GM12865 (cell line): ENCODE measurements at places on chromosomes 16 and 17.
A peak's percentile ranks its signal among the peaks of the same experiment; 100 is the strongest.

DNA sequence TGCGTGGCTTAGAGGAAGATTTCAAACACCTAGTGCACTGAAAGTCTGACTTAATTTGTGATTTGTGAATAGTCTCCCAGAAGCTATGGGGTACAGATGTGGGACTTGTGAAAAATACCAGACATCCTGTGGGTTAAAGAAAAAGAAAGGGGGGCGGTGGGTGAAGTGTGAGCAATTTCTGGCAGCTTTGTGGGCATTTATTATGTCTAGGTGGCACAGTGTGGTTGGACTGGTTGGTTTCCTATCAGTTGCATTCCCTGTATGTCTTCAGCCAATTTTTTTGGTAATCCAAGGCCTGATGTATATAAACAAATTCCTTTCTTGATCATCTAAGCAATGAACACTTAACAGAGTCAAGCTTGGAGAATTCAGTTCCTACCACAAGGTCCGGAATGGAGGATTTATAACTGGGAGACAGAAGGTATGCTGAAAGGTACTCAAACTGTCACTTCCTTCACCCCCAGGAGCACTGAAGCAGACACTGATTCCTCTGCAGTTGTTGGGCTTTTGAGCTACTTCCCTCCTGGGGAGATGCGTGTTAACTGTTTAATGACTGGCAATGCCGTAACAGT lies 211.6 kb downstream of the WWOX start:
- no peak for DNase-seq

DNA sequence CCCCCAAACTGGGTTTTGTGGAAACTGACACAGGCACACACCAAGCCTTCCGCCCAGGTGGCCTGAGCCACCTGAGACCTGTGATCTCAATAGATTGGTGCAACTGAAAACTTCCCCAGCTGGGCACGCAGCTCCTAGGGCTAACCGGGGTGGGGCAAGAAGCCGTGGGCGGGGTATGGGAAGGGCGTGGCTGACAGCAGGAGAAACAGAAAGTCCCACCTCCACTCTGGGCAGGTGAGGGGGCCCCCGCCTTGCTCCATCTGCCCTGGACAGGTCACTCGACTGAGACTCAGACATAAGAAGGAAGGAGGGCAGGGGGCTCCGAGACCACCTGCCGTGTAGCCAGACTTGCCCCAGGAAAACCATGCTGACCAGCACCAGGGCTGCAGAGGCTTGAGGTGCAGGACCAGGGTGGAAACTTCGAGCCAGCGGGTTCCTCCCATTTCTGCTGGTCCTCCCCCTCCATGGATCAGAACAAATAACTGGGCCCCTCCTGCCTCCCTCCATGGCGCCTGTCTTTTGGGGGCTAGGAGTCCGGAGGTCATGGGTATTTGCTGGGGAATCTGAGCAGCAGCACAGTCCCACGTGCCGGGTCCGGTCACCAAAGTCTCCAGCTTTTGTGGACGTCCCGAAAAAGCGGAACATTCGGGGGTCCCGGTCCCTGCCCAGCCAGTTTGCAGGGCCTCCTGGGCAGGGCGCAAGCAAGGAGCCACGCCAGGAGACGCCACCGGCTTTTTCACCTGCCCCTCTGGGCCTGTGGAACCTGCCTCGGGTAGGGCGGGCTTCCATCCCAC lies 1.3 kb downstream of the TIMP2 start:
- peak; percentile 56 for DNase-seq

GRCh38 chr16:2859686-2860265 lies 1.8 kb upstream of the PRSS22 start:
- no peak for DNase-seq

GRCh38 chr16:56211435-56211981 lies 20.2 kb downstream of the GNAO1 start:
- no peak for DNase-seq

DNA sequence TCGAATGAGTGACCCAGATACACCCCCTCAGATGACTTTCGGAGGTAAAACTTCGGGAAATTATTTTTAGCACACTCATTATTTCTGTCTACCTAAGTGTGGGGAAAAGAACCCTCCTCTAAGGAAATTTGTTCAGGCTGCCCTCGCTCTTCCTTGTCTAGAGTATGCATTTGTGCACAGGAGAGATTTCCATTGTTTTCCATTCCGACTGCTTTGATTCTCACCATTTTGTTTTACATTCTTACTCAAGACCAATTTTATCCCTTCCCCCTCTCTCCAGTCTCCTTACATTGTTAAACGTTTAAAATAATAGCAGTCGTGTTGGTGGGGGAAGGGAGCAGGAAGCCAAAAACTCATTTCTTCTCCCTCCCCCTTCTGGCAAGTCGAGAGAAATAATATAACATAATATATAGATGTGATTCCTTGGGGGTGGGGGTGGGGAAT lies 1.5 kb upstream of the CHD3 start:
- DNase-seq, result no peak

DNA sequence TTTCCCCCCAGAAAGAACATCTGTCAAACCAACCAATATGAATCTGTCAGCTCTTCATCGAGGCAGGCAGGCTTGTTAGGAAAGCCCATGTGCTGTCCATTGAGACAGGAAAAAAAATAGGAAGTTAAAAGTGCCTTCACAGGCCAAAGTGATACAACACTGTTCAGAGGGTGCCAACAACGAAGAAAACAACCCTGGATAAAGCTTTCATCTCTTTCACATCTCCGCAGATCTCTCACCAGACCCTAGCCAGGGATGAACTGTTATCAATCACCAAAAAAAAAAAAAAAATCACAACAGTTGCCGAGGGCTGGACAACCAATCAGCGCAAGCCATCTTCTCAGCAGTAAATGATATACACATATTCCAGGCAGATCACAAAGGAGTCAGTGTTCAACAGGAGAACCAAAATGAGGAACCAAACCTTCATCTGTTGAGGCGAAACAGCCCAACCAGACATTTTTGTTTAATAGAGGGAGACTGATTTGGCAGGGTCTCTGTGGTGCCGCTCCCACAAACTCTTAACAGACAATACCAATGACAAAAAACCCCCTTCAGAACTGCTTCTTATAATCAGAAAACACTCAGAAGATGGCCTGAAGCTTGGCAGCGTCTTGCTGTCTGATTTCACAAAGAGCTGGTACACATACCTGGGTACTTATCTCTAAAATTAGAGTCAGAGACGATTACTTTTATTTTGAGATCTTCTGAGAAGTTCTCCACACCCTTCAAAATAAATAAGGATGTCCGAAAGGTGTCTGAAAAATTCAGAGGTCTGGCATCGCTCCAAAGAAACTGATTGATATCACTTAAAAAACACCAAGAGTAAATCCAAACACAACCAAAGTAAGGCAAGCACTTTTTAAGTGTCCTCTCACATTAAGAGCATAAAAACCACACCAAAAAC lies 1.8 kb downstream of the MAP3K14 start:
- peak; percentile 75 for DNase-seq

DNA sequence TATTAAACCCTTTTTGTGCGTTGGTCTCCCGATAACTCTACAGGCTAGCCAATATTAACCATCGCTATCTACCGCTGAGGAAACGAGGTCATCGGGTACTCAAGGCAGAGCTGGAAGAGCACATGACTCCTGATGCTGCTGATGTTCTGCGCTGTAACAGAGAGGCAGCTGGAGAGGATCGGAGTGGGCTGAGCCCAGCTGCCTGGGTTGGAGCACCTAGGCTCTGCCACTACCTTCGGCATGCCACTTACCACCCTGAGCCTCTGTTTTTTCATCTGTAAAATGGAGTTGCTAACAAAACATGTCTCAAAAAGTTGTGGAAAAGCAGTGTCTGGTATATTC lies 432 bp upstream of the SLC46A1 start:
- no peak for DNase-seq

DNA sequence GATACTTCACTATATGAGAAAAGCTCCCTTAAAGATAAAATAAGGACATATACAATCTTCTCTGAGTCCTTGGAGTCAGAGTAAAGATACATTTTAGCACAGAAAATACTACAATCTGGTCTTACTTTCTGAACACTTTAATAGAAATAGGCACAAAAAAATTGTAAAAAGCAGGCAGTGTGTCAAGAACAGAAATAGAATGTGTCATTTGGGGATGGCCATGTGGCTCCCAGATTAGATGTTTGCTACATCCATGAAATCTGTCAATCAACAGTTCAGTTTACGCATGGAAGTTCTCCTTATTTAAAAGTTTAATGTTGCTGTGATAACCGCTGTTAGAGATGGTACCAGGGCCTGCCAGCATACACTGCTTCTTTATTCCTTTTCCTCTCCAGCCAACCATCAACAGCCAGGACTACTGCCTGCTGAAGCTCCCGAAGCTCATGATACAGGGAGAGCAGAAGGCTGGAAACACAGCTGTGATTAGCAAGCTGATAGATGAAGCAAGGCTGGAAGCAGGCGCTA lies 278.5 kb downstream of the CEP112 start:
- no peak for DNase-seq

DNA sequence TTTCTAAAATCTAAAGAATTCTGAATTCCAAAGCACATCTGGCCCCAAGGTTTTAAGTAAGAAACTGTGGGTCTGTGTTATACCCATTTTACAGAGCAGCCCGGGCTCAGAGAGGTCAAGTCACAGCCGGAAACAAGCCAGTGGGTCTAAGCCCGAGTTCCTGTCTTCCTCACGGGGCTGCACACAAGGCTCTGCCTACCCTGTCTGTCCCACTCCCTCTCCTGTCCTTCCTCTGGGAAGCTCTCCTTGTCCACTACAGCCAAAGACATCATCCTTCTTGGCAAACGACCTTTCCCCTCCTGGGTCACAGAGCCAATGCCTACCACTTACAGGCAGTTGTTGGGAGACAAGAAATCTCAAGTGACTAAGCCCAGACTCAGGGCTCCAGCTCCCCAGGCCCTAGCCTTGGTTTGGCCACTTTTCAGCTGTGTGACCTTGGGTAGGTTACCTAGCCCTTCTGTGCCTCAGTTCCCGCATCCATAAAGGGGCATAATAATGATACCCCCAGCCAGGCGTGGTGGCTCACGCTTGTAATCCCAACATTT lies 55.6 kb upstream of the MAP3K14 start:
- no peak for DNase-seq

DNA sequence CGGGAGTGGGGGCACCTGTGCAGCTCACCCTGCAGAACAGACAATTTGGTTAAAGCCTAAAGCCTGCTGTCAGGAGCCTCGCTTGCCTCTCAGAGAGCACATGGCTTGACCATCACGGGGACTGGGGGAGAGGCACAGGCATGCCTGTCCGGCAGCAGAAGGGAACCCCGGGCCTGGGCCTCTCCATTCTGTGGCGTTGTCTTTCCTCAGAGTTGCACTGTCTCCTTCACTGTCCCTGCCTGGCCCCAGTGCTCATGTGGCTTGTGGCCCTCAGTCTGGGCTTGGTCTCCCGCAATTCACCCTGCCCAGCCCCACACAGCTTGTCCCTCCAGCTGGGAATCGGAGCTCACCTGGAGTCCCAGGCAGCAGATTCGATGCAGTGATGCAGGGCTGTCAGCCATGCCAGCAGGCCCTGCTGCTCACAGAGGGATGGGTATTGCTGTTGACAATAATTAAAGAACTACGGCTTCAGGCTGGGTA lies 189.9 kb downstream of the SEC14L1 start:
- no peak for DNase-seq

- DNase-seq, result no peak
Measured at GRCh38 chr17:75825149-75825552, 19.1 kb downstream of the UNC13D start.

- DNase-seq, result no peak
Measured at GRCh38 chr17:61127960-61128359, 271.7 kb upstream of the TBX2 start.

DNA sequence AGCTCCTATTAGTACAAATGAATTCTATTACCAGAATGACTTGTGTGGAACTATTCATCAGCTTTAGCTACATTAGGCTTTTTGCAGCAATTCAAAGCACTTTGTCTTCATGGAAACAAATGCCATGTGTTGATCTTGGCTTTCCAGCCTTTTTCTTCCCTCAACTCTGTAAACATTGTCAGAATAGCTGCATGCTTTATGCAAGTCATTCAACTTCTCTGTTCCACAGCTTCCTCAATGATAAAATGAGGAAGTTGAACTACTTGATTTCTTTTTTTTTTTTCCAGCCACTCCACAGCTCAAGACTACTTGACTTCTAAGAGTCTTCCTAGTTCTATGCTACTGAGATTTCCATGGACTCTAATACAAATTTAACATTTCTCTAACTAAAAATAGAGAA lies 41.1 kb downstream of the KIAA0753 start:
- no peak for DNase-seq

GRCh38 chr17:1653735-1654134 lies 4.1 kb upstream of the RILP start:
- DNase-seq, result no peak
